ENCODE measurements at places on chromosomes 12 and 14. TPM values are rescaled to one million over a fixed set of nuclear protein-coding genes. Genes with fewer than 3 reads are reported as not detected.

GRCh38 chr12:131074221-131075083, 120.7 kb downstream of the ADGRD1 start:
- no peak for DNase-seq

- DNase-seq = no peak
Observed at GRCh38 chr14:53341324-53341723, 188.2 kb upstream of the DDHD1 start.

DNA sequence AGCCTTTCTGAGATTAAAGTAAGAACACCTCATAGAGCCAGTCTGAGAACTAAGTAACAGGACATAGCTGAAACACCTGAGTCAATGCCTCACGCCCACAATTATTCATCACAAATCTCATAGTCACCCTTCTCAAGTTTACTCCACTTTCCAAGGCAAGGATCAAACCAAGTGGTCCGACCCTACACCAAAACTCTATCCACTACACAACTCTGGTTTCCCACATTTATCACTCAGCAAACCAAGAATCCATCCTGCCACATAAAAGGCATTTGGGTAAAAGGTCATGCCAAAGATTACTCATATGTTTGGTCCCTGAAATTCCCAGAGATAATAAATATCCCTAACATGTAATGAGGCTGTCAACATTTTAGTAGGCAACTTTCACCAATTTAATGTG, 144.1 kb downstream of the RPAP3 start:
- no peak for DNase-seq

DNA sequence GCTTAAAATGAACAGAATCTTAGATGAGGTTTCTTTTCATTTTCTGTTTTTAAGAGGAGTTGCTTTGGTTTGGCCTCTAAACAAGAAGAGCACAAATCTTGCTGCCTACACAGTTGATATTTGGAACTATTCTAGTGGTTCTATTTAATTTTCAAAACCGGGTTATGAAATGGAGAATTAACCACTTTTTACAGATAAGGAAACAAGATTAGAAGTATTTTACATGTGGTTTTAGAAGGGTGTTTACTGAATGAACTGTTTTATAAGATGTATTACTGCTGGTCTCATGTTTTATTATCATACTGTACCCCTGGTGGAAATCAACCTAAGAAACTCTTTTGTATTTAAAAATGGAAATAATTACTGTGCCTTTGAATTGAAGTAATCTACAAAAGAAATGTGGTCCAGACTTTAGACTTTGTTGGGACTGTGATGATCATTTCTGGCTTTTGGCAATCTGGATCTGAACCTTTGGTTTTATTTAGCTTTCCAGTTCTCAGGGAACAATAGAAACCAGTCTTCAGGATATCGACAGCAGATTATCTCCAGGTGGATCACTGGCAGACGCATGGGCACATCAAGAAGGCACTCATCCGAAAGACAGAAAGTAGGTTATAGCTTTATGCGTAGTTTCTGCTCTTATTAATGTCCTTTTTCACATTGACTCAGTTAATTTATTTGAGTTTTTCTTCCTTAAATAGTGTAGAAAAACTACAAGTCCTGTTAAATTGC, 43.2 kb downstream of the TBK1 start:
- no peak for DNase-seq

- DNase-seq = no peak
Observed at GRCh38 chr12:123435636-123436016, 858 bp downstream of the RILPL2 start.

- DNase-seq = no peak
Observed at GRCh38 chr12:121111684-121112083, 21.0 kb upstream of the P2RX7 start.

The VWF gene
- total RNA-seq = 20.9 TPM

The KLRG1 gene
- 1.0 TPM for total RNA-seq

The SMCO2 gene
- 0.21 TPM for total RNA-seq

The ZBTB42 gene
- total RNA-seq = 7.0 TPM

Data from colonic mucosa (tissue), 4 donors.